ENCODE measurements at places on chromosomes 3 and 15. TPM values are rescaled to one million over a fixed set of nuclear protein-coding genes. Genes with fewer than 3 reads are reported as not detected.

The MNS1 gene
- total RNA-seq: 4.7 TPM

The ARL6 gene
- total RNA-seq: 8.4 TPM

The CYP8B1 gene
- not detected for total RNA-seq

The TMIE gene
- total RNA-seq: not detected

The PLSCR5 gene
- not detected for total RNA-seq

The ASB14 gene
- total RNA-seq: 3.4 TPM

The FAM81A gene
- 3.0 TPM for total RNA-seq

The TLR9 gene
- not detected for total RNA-seq

The DALRD3 gene
- total RNA-seq: 35.4 TPM

The ABHD10 gene
- total RNA-seq: 49.4 TPM

The IP6K2 gene
- total RNA-seq: 62.9 TPM

The CTXND1 gene
- 1.2 TPM for total RNA-seq

The DZIP1L gene
- 24.7 TPM for total RNA-seq

The CPA3 gene
- 10.2 TPM for total RNA-seq

The P2RY13 gene
- total RNA-seq: 1.2 TPM

The CEMIP gene
- 0.82 TPM for total RNA-seq

The XCR1 gene
- not detected for total RNA-seq

The IQCF5 gene
- total RNA-seq: not detected

The CDCP1 gene
- total RNA-seq: 8.1 TPM

All from tongue (tissue), 3 donors.